ENCODE measurements at places on chromosomes 11 and 22. TPM values are rescaled to one million over a fixed set of nuclear protein-coding genes. Genes with fewer than 3 reads are reported as not detected.

The NCR3LG1 gene
- 0.47 TPM for polyA plus RNA-seq

The FGF19 gene
- 0.65 TPM for polyA plus RNA-seq

The TMEM191C gene
- 0.41 TPM for polyA plus RNA-seq

The PGGHG gene
- 8.5 TPM for polyA plus RNA-seq

The ALX4 gene
- 1.3 TPM for polyA plus RNA-seq

The SULT4A1 gene
- polyA plus RNA-seq: 3.1 TPM

The C11orf52 gene
- 3.4 TPM for polyA plus RNA-seq

The MCHR1 gene
- polyA plus RNA-seq: 0.12 TPM

- DNase-seq: no peak
Observed at GRCh38 chr11:70853770-70854108, 398.6 kb downstream of the SHANK2 start.

GRCh38 chr11:2778630-2779498, 79.1 kb upstream of the KCNQ1OT1 start:
- peak; percentile 76 for DNase-seq

DNA sequence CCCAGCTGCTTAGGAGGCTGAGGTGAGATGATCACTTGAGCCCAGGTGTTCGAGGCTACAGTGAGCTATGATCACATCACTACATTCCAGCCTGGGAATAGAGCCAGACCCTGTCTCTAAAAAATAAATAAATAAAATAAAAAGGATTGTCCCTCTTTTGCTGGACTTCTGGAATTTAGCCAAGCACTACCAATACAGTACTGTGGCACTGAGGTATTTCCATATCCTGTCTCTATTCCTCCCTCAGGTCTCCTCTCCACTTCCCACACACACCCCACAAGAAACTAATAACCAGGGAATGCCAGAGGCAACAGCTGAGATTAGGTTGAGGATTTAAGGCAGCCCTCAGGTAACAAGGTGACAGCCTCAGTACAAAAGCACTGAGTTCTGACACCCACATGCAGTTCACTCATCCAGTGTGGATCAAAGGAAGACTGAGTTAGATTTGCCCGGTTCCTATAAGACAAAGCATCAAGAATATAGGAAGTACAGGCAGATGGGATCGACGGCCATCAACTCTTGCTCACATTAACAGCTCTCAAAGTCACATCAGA, 4.5 kb upstream of the PPP2R1B start:
- no peak for DNase-seq

- no peak for DNase-seq
Observed at GRCh38 chr11:123546515-123546914, 107.9 kb downstream of the SCN3B start.

DNA sequence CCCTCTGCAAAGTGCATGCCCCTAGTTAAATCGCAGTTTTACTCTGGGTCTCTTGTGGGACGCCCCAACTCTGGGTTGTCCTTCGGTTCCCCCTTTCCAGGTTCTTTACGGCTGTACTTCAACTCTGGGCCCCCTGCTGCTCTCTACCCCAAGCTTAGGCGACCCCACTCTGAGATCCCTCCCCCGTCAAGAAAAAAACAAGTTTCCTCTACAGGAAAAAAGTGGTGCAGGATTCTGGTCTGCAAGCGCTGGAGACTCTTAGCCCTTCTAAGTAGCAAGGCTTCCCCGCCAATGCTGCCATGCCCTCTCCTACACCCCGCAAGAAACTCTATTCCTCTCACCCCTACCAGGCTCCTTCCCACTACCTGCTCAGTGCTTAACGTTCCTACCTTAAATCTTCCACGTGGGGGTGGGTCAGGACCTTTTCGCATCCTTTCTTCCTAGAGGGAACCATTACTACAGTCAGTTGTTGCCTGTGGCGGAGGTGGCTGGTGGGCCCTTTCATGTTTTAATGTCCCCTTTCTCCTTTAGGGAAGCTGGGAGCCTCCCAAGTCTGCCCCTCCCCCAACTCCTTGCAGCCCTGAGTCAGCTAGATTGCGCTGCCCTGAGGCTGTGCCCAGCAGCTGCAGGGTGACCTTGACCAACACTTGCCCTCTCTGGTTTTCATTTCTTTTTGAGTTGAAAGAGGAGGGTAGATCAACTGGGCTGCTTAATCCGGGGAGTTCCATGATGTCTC, 1.4 kb downstream of the NEFH start:
- DNase-seq: no peak

DNA sequence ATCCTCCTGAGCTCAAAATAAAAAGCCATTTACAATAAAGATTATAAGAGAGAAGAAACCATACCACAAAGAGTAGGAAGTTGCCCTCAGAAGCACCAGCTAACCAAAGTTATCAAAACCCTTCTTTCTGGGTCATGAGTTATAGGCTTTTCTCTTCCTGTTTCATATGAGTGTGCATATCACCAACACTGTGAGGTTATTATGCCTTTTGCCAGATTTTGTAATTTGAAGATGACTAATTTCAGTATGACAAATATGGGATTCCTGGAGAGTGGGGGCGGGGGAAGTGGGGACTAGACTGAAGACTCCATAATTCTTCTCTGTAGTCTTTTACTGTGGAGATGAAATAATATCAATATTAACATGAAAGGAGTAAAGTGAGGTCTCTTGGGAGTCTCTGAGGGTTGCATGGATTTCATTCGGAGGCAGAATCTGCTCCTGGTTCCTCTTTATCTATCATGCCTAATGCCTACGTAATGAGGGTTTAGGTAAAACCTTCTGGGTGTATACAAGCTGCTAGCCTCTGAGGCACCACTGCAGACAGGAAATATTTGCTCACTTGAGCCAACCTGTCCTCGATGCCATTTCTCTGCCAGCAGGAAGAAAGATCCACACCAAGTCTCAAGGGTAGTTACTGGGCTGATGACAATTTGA, 2.1 kb downstream of the LPXN start:
- DNase-seq: peak; percentile 58

DNA sequence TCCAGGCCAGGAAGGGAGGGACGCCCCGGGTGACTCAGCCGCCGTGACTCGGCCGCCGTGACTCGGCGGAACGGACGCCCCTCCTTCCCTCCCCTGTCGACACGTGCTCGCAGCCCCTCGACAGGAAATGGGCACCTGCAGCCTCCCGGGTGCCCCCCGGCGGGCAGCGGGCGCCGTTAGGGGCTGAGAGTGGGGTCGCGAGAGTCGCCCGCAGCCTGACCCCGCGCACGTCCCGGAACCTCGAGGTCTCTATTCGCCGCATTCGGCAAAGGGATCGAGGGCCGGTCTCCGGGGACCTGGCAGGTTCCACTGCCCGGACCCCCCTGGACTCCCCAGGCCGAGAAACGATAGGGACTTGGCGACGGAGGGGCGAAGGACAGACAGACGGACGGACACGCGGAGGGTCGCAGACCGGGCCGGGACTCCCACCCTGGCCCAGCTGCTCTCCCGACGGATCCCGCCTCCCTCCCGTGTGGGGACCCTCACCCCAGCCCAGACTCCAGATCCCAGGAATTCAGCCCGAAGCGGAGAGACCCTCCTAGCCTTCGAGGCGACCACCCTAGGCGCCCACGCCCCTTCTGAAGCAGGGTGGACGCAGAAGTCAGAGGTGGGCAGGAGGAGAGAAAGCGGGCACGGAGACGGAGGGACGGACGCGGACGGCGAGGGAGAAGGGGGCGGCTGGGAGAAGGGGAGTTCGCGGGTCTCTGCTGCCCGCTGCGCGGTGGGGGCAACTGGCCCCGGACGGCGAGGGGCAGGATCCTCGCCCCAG, 648 bp downstream of the FOSL1 start:
- peak; percentile 60 for DNase-seq

GRCh38 chr11:84905411-84905810, 721.7 kb downstream of the DLG2 start:
- peak; percentile 25 for DNase-seq

DNA sequence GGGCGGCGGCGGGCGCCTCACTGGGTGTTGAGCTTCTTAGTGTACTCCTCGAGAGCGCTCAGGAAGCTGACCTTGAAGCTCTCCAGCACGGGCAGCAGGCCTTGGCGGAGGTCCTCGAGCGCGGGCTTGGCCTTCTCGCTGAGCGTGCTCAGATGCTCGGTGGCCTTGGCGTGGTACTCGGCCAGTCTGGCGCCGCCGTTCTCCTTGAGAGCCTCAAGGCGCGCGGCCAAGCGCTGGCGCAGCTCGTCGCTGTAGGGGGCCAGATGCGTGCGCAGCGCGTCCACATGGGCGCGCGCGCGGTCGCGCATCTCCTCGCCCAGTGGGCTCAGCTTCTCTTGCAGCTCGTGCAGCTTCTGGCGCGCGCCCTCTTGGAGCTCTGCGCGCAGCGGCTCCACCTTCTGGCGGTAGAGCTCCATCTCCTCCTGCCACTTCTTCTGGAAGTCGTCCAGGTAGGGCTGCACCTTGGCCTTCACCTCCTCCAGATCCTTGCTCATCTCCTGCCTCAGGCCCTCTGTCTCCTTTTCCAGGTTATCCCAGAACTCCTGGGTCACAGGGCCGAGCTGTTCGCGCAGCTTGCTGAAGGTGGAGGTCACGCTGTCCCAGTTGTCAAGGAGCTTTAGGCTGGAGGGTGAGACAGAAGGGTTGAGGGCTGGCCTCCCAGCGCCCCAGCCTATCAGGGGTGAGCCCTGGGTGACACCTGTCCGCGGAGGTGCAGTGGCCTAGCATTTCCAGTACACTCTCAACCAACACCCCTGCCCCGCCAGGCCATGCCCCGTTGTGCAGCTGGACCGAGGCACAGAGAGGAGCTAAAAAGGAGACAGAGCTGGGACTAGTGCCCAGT, 1.4 kb downstream of the APOA1 start:
- peak; percentile 95 for DNase-seq

DNA sequence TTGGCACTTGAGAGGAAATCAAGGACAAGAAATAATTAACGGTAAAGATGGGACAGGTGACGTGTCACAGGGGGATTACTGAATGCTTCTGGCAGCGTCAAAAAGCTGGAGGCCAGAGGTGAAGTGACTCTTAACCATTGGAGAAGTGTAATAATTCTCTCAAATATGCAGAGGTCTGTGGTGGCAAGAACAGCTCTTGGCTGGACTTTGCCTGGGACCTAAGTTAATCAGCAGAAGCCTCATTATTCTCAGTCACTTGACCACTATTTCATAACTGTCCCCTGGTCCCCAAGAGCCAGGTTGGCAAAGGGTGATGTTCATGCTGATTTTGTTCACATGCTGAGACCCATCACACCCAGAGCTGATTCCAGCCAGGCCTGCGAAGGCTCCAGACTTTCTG, 72.9 kb downstream of the TIMP3 start:
- DNase-seq: no peak

GRCh38 chr11:112037527-112037926, 12.3 kb downstream of the DLAT start:
- no peak for DNase-seq

- DNase-seq: no peak
Observed at GRCh38 chr11:122852796-122853160, 14.5 kb downstream of the CRTAM start.

DNA sequence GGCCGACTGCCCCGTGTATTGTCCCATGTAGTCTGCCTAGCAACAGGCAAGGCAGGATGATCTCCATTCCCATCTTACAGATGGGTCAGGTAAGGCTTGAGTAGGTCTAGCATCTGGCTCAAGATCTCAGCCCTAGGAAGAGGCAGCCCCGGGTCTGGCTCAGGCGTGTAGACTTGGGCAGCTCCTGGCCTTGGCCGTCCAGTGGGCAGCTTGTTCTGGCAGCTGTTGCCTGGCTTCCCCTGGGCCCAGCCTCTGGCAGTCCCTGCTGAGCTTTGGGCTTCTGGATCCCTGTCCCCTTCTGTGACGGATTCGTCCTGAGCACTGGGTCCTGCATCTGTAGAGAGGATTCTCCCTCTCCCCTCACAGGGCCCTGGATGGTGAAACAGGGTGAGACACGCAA, 72.4 kb downstream of the MPPED1 start:
- no peak for DNase-seq
